Esophagus muscularis mucosa (tissue), 4 donors: ENCODE measurements at places on chromosomes 4 and X. TPM values are rescaled to one million over a fixed set of nuclear protein-coding genes. Genes with fewer than 3 reads are reported as not detected.

DNA sequence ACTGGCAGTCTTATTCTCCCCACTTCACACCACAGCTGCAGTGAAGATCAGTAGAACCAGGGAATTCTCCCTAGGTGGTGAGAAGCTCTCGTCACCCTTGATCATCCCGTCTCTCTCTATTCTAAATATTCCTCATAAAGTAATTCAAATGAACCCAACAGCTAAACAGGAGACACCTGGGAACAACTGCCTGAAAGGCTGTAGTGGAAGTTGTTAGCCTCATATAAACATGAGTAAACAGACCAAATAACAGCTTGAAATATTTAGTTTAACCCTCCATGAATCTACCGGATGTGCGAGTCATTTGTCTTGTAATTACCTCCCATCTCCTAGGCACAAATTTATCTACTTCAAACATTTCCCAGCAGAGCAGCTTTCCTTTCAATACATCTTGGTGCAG is 30.4 kb upstream of the APELA start:
- no peak for DNase-seq
- no peaks in the 10 kb centered on the region for H3K27me3 ChIP-seq
- no peaks in the 10 kb centered on the region for H3K4me1 ChIP-seq

DNA sequence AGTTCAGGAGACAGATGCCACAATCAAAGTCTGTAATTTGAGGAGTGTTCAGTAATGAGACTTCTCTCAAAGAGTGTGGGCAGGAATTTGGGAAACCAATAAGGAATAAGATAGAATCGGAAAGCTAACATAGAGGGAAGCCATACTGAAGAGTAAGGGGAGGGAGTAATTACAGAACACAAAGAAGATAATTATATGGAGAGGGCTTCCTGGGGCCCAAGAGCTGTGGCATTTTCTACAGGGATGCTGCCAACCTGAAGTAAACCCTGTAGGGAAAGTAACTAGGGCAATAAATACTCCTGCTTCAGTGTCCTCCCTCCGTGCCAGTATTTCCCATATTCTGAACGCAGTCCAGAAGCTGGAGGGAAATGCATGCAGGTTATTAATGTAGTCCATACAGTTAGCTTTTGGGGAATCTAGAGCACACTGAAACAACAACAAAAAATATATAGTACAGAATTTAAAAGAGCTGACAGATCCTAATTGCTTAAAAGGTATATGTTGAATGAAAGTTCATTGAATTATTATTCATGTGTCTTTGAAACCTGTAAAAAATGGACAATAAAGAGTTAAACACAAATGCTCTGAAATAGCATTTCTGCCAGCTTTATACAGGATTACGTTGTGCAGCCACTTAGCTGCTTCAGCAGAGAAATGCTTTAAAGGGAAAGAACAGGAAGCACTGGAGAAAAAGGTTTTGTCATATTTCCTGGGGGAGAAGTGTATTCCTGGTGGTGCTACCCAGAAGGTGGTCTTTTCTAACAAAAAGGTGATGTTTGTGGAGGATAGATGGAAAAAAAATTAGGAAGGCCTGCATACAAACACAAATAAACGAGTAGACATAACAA is 48.0 kb downstream of the CXXC4 start:
- H3K36me3 ChIP-seq, result no peaks in the 10 kb centered on the region
- no peaks in the 10 kb centered on the region for H3K27me3 ChIP-seq
- H3K27ac ChIP-seq, result no peak overlapping the region
- no peak overlapping the region for H3K4me3 ChIP-seq
- DNase-seq, result no peak
- H3K4me1 ChIP-seq, result no peaks in the 10 kb centered on the region

- H3K27ac ChIP-seq, result no peak overlapping the region
- no peaks in the 10 kb centered on the region for H3K4me1 ChIP-seq
- no peak for DNase-seq
- no peak overlapping the region for H3K4me3 ChIP-seq
- no peaks in the 10 kb centered on the region for H3K36me3 ChIP-seq
Observed at GRCh38 chrX:46693149-46693548, 65.8 kb downstream of the SLC9A7 start.

- no peaks in the 10 kb centered on the region for H3K36me3 ChIP-seq
- H3K4me3 ChIP-seq, result no peak overlapping the region
- H3K4me1 ChIP-seq, result peaks cover 9% of the 10 kb centered on the region
- no peaks in the 10 kb centered on the region for H3K27me3 ChIP-seq
- DNase-seq, result no peak
Observed at GRCh38 chr4:152677117-152677516, 2.7 kb downstream of the TMEM154 start.

DNA sequence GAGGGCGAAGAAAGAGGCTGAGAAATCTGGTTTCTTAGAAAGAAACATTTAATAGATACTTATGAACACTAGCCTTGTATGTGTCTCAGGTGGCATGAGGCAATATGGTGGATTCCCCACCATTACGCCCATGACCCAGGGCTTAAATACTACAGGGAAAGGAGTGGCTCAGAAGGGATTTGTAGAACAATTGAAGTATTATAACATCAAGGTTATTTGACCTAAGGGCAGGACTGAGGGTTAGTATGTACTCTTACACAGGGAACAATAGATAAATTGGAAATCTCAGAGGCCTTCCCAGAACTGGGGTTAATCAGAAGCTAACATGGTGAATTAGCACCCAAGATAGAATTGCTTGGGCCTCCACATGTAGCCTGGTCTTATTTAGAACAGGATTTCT is 11.0 kb upstream of the USP46 start:
- no peak overlapping the region for H3K27ac ChIP-seq
- H3K27me3 ChIP-seq, result peaks cover 5% of the 10 kb centered on the region
- DNase-seq, result no peak
- no peaks in the 10 kb centered on the region for H3K4me1 ChIP-seq

- DNase-seq, result no peak
- H3K27me3 ChIP-seq, result no peaks in the 10 kb centered on the region
- H3K36me3 ChIP-seq, result peaks cover 4% of the 10 kb centered on the region
- no peak overlapping the region for H3K4me3 ChIP-seq
- no peak overlapping the region for H3K27ac ChIP-seq
- no peaks in the 10 kb centered on the region for H3K4me1 ChIP-seq
Observed at GRCh38 chr4:185280608-185281007, 71.2 kb downstream of the SNX25 start.

GRCh38 chrX:38879631-38880220 is 78.5 kb downstream of the MID1IP1 start:
- no peak overlapping the region for H3K4me3 ChIP-seq
- no peaks in the 10 kb centered on the region for H3K4me1 ChIP-seq
- H3K36me3 ChIP-seq, result no peaks in the 10 kb centered on the region

DNA sequence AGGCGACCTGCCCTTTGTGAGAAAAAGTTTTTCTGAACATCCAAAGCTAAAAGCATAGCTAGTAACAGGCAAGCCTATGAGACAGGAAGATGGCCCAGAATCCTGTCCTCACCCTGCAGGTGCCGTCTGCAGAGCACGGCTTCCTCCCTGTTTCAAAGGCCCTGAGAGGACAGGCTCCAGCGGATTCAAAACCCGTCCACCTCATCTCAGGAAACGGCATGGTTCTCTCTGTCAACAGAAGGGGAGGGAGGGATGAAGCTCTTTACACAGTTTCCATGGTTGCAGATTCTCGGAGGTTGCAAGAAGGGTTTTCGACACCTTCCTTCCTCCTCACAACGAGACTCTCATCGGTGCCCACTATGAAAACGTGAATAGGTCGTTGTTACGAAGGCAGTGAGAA is 8.3 kb downstream of the PPP2R3B start:
- H3K4me3 ChIP-seq, result no peak overlapping the region
- H3K36me3 ChIP-seq, result no peaks in the 10 kb centered on the region
- H3K27ac ChIP-seq, result no peak overlapping the region
- H3K4me1 ChIP-seq, result peaks cover 17% of the 10 kb centered on the region
- no peak for DNase-seq

DNA sequence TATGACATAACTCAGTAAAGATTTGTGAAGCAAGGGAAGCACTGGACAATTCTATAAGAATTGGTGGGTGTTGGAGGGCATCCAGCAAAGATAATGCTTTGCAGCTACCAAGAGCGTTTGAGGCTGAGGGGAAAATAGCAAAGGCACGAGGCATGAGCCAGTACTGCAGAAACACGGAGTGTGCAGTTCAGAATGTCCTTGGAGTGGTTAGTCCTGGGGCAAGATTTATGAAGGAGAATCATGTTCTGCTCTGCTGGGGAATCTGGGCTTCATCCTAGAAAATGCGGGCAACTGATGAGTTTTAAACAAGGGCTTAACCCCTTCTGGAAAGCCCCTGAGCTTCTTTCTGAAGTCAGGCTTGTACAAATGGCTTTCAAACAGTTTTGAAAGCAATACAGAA is 452.5 kb downstream of the IL15 start:
- no peak overlapping the region for H3K4me3 ChIP-seq
- no peaks in the 10 kb centered on the region for H3K4me1 ChIP-seq
- no peaks in the 10 kb centered on the region for H3K27me3 ChIP-seq

DNA sequence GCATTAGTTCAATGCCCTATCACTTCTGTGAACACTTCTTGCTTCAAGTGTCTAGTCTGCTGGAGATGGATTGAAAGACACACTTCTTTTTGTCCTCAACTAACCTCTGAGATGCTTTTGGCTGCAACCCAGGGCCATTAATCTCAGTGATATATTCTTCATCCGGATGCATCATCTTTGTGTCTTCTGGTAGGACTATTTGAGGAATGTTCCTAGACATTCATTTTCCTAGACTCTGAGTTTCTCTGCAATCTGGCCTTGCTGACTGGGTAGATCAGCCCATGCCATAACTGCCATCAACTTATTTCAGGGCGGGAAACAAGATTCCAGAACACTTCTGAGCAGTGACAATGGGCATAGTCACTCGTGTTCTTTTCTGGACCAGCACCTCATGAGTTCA is 329.4 kb downstream of the PDGFC start:
- peaks cover 3% of the 10 kb centered on the region for H3K4me1 ChIP-seq
- no peaks in the 10 kb centered on the region for H3K27me3 ChIP-seq

GRCh38 chrX:153863251-153863991 is 22.6 kb downstream of the L1CAM start:
- H3K4me1 ChIP-seq, result no peaks in the 10 kb centered on the region
- H3K27me3 ChIP-seq, result no peaks in the 10 kb centered on the region
- H3K4me3 ChIP-seq, result no peak overlapping the region
- no peak for DNase-seq
- H3K36me3 ChIP-seq, result no peaks in the 10 kb centered on the region

GRCh38 chrX:44234116-44234515 is 109.4 kb downstream of the EFHC2 start:
- no peaks in the 10 kb centered on the region for H3K36me3 ChIP-seq
- no peaks in the 10 kb centered on the region for H3K27me3 ChIP-seq
- no peaks in the 10 kb centered on the region for H3K4me1 ChIP-seq
- DNase-seq, result no peak

- no peak for DNase-seq
- peaks cover 43% of the 10 kb centered on the region for H3K4me1 ChIP-seq
- H3K36me3 ChIP-seq, result no peaks in the 10 kb centered on the region
- no peaks in the 10 kb centered on the region for H3K27me3 ChIP-seq
Observed at GRCh38 chr4:7415927-7416686, 18.6 kb downstream of the PSAPL1 start.

DNA sequence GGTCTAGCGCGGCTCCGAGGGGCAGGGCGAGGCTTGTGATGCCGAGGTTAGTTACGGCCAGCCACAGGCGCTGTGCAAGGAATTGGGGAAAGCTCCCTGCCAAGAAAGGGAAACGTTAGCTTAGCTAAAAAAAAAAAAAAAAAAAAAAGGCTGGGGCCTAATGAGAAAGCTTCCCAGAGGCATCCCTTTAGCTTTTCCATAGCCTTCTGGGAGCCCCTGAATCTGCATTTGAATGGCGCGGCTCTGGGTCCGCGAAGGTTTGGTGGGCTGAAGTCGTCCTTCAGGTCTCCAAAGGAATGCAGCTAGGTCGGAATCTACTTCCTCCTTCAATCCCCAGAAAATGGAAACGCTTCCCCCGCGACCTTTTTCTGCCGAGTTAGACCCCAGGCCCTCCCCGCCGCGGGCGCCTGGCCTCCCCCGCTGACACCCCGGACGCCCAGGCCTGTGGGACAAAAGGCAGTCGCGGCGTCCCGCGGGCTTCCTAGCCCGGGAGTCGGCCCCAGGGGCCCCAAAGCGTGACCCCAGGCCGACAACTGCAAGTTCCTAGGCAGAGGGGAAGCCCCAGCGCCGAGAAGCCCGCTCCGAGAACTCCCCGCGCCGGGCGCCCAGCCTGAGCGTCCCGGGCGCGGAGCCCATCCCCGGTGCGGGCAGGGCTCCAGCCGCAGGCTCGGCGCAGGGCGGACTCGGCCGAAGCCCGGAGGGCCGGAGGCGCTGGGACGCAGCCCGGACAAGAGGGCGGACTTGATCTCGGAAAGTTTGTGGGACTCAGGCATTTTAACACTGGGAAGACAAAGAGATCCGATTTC is 605 bp upstream of the FAT1 start:
- H3K36me3 ChIP-seq, result no peaks in the 10 kb centered on the region
- peaks cover 40% of the 10 kb centered on the region for H3K4me1 ChIP-seq
- H3K4me3 ChIP-seq, result peak overlapping the region; percentile 76

DNA sequence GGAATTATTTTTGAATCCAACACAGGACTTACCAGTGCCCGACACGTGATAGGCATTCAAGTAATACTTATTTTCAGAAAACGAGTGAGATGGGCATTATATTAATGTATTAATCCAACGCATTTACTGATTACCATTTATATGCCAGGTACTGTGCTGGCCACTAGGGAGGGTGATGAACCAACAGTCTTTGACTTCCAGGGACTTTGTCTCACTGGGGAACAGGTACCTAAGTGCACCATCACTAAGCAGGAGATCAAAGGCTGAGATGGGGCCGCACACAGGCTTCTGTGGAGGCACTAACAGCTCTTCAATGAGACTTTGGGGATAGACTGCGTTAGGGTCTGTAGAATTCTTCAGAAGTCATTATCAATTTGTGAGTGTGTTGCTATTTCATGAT is 5.7 kb upstream of the TADA2B start:
- H3K27me3 ChIP-seq, result no peaks in the 10 kb centered on the region
- peaks cover 2% of the 10 kb centered on the region for H3K36me3 ChIP-seq
- H3K27ac ChIP-seq, result no peak overlapping the region
- no peak overlapping the region for H3K4me3 ChIP-seq
- no peak for DNase-seq
- peaks cover 13% of the 10 kb centered on the region for H3K4me1 ChIP-seq

- H3K27me3 ChIP-seq, result no peaks in the 10 kb centered on the region
- no peak for DNase-seq
- H3K27ac ChIP-seq, result no peak overlapping the region
- no peaks in the 10 kb centered on the region for H3K36me3 ChIP-seq
Observed at GRCh38 chr4:168486912-168487281, 6.6 kb upstream of the DDX60L start.

KDR gene
- total RNA-seq, result 104 TPM

XKRX gene
- not detected for total RNA-seq

MAGEA6 gene
- not detected for total RNA-seq

ARMCX1 gene
- total RNA-seq, result 25.7 TPM

PDS5A gene
- 51.4 TPM for total RNA-seq
